ENCODE measurements at places on chromosomes 11 and 22.

DNA sequence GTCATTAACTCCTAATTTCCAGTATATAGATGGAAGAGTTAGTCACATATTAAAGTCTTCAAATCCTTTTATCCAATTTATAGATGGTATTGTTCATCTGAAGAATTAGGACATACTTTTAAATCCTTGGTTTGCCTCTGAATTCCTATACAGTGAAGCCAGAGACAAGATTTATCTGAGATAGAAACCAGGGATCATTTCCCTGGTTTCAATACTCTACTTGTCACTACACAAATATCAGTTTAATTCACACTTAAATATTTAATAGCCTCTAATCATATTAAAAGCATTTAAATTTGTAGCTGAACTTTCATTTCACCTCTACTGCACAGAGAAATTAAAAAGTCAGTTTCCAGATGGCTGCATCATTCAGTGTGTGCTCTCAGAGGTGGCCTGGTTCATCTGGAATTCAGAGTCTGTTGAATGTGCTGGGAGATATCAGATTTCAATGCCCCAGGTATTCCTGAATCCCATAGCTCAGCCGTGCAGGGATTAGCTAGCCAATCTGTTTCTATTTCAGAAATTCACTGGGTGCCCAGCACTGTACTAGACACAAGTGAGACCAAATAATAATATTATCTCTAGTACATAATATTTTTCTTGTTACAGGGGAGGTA is 344.3 kb downstream of the AASDHPPT start:
- DNase-seq: no peak

- no peak for DNase-seq
Observed at GRCh38 chr11:69483691-69484426, 2.4 kb downstream of the LINC01488 start.

DNA sequence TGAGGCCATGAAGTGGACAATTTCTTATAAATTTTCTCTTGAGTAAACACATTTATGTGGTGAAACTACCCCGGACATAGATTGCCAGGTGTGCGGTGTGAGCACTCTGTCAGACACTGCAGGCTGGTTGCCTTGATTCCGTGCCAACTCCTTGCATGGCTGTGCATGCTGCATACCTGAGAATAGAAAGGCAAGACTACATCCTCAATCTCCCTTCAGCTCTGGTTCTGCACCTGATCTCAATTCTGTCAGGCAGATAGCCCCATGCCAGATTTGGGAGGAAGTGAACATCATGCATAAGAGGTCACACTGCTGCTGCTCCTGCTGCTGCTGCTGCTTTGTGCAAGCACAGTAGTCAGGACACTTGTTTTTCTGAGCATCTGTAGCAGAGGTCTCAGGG is 42.5 kb upstream of the DEUP1 start:
- DNase-seq: no peak

GRCh38 chr11:27427183-27427980 is 45.2 kb downstream of the LGR4 start:
- DNase-seq: peak; percentile 55

- peak; percentile 82 for DNase-seq
Observed at GRCh38 chr22:41305646-41306045, 4.3 kb downstream of the ZC3H7B start.

Measured in AG10803 (cell line).